ENCODE measurements at places on chromosomes 12 and 14.

GRCh38 chr12:89731614-89732013, 23.0 kb upstream of the ATP2B1 start:
- no peak for DNase-seq

DNA sequence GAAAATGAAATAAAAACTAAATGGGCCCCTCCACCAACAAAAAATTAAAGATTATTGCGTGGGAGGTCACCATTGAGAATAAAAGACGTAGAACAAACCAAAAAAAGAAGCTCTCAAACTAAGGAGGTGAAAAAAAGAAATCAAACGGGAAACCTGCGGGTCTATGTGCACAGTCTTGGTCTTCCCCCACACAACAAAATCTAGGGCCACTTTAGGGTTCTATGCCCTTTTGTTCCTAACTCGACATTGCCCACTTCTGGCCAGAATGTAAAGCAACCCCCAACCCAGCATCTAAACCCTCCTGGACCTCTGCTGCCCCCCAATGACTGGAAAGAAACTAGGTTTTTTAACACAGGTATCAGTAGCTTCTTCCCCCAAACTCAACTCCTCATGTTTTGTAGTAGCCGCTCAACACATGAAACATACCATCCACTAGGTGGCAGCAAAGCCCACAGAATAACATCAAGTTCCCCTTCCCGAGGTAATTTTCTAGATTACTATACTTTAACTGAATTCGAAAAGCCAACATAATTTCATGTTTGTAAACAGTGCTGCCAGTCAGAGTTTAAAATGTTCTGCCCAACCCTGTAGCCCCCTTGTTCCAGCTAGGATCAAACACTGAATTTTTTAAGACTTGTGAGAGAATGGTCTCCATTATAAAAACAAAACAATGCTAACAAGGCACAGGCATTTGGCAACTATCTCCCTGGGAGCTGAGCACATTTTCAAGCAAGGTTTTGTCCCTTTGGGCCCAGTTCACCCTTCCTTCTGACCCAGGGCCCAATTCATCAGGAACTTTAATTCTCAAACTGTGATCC, 18.7 kb downstream of the DAD1 start:
- peak; percentile 9 for DNase-seq

GRCh38 chr12:104181313-104181712, 34.3 kb upstream of the TXNRD1 start:
- no peak for DNase-seq

DNA sequence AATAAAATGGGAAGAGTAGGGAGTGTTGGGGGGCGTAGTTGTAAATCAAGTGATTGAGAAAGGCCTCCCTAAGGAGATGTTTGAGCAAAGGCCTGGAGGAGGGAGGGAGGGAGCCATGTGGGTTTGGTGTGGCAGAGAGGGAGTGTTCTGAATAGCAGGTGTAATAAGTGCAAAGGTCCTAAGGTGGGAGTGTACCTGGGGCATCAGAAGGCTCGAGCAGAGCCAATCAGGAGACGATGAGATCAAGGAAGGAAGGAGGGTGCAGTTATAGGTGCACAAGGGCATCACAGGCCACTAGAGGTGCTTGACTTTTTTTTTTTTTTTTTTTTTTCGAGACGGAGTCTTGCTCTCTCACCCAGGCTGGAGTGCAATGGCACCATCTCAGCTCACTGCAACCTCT, 77.9 kb upstream of the PLXNC1 start:
- DNase-seq, result no peak

DNA sequence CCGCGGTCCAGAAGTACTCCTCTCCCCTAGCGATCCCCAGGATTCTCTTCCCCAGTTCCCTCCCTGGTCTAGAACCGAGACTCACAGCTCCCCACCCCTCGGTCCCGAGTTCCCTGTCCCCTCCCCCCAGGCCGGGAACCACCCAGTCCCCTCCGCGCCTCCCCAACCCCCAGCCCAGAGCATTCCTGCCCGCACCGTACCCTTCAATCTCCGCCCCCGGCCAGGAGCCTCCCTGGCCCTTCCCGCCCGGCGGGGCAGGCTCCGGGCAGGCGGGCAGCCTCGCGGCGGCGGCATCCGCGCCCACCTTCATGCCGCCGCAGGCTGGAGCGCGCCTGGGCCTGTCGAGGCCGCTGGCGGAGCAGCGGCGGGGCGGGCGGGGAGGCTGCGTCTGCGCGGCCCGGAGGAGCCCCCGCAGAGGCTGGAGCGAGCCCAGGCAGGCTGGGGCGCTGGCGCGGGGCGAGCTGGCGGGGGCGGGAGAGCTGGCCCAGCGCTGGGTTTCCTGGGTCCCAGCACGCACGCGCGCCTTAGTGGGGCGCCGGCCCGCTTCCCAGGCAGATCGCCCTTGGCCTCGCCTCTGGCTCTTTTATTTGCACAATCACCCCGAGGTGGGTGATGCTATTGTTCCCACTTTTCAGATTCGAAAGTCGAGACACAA, 22.2 kb upstream of the GPR132 start:
- no peak for DNase-seq

DNA sequence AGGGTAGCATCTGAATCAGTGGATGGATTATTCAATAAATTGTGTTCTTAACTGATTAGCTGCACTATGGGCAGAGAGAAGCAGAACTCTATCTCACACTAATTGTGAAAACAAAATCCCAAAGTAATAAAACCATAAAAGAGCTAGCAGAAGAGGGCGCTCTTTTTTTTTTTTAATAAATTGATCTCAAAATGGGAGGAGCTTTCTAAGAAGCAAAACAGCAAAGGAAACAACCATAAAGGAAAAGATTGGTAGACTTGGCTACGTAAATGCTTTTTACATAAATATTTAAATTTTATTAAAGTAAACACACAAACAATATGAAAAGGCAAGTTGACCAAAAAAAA, 1.5 kb upstream of the TM7SF3 start:
- DNase-seq, result peak; percentile 41

- DNase-seq, result no peak
Observed at GRCh38 chr14:84856751-84857534, 673.0 kb upstream of the FLRT2 start.

DNA sequence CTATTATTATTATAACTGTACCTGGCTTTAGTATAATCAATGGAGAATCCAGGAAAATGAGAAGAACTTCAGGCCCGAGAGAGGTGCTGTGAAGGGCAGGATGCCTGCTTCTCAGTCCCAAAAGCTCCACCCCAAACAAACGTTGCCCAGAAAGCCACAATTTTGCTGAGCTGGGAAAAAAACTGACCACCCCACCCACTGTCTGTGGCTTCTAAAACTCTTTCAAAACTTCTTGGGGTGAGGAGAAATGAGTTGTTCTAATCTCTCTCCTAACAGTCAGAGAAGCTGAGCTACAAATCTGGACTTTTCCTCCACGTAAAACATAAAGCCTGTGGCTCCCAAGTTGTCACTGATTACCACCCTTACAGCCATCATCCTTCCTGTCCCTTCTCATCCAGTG, 13.4 kb downstream of the VDR start:
- no peak for DNase-seq

GRCh38 chr12:10279937-10280336, 27.7 kb upstream of the KLRD1 start:
- DNase-seq, result no peak

GRCh38 chr12:10557766-10558165, 52.1 kb downstream of the EIF2S3B start:
- DNase-seq, result no peak

DNA sequence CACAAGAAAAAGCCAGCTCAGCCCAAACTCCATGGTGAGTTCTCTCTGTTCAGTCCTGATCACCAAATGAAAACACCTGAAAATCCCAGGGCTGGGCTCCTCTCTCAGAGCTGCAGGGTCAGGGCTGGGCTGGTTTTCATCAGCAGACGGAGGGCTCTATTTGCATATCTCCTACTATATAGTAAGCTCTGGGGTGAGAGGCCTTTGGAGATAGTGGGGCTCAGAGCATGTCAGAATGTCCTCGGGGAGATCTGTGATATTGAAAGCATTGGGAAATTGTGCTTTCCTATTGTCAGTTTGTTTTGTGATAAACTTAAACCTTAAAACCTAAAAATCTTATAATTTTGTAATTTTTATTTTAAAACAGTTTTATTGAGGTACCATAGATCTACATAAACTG, 742.6 kb downstream of the TMEM121 start:
- no peak for DNase-seq

- DNase-seq, result no peak
Observed at GRCh38 chr12:57539134-57539768, 7.7 kb downstream of the DCTN2 start.

DNA sequence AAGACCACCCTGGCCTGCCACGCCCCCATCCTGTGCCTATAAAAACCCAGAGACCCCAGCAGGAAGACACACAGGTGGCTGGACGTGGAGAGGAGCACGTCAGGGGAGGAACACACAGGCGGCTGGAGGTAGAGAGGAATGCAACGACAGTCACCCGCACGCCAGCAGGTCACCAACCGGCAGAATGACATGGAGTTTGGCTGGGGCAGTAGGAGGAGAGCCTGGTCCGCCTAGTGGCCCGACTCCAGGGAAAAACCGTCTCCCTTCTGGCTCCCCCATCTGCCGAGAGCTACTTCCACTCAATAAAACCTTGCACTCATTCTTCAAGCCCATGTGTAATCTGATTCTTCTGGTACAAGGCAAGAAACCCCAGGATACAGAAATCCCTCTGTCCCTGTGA, 62.7 kb upstream of the KCNH3 start:
- DNase-seq, result no peak

DNA sequence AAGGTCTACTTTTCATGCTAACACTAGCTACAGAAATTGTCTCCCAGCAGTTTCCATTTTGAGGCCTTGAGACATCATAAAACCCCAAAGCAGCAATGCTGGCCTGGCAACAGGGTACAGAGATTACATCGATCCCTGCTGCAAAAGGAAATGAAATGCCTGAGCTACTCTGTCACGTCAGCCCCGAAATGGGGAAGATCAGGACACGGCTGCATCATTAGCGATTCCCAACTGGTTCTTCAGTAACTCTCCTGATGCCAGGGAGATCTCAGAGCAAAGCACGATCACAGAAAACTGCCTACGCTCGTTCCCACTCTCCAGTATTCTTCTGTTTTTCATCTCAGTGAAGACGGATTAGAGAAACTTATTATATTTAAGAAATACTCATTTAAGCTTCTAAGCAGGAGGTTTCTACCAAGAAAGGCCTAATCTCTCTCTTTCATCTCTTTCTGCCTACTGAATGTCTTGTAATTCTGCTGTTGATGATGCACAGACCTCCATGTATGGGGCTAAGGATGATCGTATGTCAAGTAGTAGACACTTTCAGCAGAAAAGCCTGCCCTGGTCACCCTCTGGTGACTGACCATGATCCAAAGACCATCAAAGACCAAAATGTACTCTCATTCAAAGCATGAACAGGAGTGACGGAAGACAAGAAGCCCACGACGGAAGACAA, 168.5 kb downstream of the RIMBP2 start:
- no peak for DNase-seq

- no peak for DNase-seq
Observed at GRCh38 chr12:102763471-102763870, 153.6 kb downstream of the PAH start.

- DNase-seq, result peak; percentile 32
Observed at GRCh38 chr14:100221533-100222223, 17.3 kb upstream of the YY1 start.

DNA sequence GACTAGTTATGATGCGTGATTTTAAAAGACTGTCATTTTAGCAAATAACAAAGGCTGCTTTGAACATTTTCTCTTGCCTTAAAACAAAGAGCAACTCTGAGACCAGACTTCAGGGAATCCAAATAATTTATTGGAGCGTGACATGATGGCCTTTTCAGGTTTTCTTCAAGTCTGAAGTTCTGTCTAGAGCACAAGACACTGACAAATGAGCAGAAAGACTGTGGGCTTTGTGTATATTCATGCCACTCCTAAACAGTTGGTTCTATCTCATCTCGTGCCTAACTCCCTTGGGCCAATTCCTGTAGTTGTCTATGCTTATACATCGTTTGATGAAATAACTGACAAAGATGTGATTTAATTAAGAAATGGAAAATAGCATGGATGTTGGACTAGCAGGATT, 47.5 kb downstream of the IFT81 start:
- DNase-seq, result no peak

Measured in NCI-H2081 treated with DMSO at 0.1 percent for 48 hours (cell line).